ENCODE measurements at places on chromosomes 3 and 15. TPM values are rescaled to one million over a fixed set of nuclear protein-coding genes. Genes with fewer than 3 reads are reported as not detected.

Gene DLL4
- not detected for polyA plus RNA-seq

Gene CACNA2D3
- 6.2 TPM for polyA plus RNA-seq

Gene ZIC4
- 2.5 TPM for polyA plus RNA-seq

Gene PLSCR4
- 15.9 TPM for polyA plus RNA-seq

Gene CNTN3
- polyA plus RNA-seq, result 300 TPM

Gene C3orf85
- polyA plus RNA-seq, result not detected

Gene FANCD2OS
- not detected for polyA plus RNA-seq

Gene FAM107A
- polyA plus RNA-seq, result 13.8 TPM

Gene RTP1
- not detected for polyA plus RNA-seq

Gene IGSF10
- not detected for polyA plus RNA-seq

Gene LHFPL4
- 6.4 TPM for polyA plus RNA-seq

Gene SI
- polyA plus RNA-seq, result not detected

Gene VWA5B2
- polyA plus RNA-seq, result 0.89 TPM

Gene LEKR1
- polyA plus RNA-seq, result 0.15 TPM

Gene FOXL2
- polyA plus RNA-seq, result not detected

Gene GOLGA6L10
- 0.42 TPM for polyA plus RNA-seq

Gene INSYN1
- polyA plus RNA-seq, result 1.6 TPM

Gene WDR53
- polyA plus RNA-seq, result 6.2 TPM

Gene NME9
- 6.2 TPM for polyA plus RNA-seq

Measured in Purkinje cell (primary cell).